ENCODE measurements at places on chromosomes 1 and 21.

DNA sequence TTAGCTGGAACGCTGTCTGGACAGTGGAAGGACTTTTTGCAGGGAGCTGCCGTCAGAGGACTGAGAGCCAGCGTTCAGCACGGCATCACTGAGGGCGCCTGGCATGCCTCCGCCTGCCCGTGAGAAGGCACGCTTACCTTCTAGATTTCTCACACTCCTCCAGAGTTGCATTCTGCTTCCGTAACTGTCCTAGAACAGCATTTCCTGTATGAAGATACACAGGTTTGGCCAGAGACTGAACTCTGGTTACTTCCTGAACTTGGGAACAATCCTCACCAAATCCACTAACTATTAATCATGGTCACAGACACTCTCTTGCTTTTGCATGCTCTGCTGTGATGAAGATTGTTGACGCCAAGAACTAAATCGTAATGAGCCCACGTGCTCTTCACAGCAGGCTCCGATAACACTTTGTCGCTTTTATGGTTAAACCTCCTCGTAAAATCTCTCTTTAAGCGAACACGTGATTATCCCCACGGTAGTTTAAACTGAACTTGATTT lies 93.5 kb downstream of the KIF26B start:
- no peak for DNase-seq

DNA sequence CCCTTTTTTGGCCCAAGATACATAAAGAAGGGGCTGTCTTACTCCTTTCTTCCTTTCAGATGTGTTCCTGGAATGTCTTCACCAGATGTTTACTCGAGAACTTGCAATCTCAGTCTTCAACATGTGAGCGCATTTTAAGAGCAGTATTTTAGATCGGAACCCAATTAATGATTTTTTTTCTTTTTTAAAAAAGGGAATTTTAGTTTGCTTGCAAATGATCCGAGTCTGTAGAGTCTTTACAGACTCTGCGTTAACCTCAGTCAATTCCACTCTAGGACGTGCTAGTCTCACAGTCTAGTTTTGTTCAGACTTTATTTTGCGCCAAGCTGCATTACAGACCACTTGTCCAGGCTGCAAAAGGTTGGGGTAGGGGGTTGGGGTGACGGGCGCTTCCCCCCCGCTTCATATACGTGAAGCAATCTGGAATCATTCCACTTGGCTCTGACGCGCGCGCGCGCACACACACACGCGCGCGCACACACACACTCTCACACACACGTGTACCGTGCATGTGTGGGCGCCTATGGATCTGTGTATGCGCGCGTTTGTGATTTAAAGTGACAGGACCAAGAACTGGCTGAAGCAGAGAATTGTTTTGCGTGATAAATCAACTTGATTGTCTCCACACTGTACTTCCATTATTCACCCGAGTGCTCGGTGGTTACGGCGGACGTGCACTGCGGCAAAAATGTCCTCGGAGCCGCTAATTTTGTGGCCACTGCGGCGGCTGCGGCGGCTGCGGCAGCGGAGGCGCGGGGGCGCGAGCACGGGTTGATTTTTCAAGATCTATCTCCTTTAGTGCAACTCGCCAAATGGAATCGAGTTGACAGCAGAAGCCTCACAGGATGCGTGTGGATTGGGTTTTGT lies 25.6 kb upstream of the NFIA start:
- DNase-seq = no peak

DNA sequence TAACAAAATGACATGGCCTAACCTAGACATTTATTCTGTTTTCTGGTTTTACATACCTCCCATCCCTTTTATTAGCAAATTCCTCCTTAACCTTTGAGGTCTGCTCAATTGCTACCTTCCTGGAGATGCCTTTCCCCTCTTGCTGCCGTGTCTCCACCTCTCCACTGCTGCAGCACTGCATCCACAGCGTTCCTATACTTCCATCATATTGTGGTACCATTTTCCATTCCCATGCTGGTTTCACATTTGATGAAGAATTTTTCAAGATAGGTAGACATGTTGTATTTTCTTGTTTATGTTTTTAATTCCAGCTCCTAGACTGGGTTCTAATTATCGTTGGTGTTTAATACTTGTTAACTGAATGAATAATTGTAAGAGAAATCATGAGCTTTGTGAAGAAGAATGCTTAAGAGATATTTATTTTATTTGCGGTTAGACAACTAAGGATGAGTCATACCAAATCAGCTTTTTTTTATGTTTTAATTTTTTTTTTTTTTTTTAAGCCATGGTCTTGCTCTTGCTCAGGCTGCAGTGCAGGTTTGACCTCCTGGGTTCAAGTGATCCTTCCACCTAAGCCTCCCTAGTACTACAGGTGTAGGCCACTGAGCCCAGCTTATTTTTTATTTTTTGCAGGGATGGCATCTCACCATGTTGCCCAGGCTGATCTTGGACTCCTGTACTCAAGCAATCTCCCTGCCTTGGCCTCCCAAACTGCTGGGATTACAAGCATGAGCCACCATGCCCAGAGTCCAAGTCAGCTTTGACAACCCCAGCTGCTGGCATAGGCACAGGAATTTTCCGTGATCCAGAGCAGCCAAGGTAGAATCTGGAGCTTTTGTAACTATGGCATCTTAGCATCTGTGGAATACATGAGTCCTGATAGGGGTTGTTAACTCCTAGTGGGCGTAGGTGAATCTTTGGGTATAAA lies 44.0 kb downstream of the ATP6V1G3 start:
- no peak for DNase-seq

GRCh38 chr1:75136195-75136815 lies 2.1 kb downstream of the LHX8 start:
- DNase-seq = no peak

GRCh38 chr1:2590233-2591141 lies 3.9 kb downstream of the PRXL2B start:
- no peak for DNase-seq

- DNase-seq = no peak
Observed at GRCh38 chr1:29264773-29265389, 28.6 kb downstream of the PTPRU start.

DNA sequence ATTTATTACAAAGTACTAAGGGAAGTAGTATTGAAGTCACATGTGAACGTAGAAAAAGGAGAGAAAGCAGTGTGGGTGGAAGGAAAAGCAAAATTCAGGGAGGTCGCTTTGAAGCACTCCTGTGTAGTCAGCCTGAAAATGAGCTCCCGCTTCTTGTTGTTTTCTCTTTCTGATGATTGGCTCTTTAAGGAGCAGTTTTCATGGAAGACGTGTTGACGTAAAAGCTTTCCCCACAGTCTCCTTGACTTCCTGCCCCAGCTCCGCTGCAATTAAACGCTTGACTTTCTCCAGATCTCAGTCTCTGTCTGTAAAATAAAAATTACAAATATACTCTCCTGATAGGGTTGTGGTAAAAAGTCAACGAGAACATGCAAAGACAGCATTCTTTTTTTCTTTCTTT lies 661.5 kb upstream of the ZP4 start:
- no peak for DNase-seq

DNA sequence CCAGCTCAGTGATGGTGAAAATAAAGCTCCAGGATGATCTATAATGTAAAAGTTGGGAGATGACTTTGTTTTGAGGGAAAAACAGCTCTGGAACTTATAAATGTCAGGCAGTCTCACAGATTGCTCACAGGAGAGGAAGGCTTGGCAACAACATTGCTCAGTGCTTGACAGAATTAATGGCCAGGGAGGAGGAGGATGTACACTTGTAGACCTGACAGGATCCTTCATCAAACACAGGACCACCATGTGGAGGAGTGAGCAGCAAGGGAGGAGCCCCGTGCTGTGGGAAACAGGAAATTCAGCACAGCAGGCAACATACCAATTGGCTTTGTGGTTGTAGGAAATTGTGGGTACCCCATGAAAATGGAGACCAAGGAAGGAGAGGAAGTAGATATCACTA lies 291.8 kb upstream of the CAMK1G start:
- DNase-seq = no peak

GRCh38 chr1:112515311-112516009 lies 6.7 kb downstream of the WNT2B start:
- no peak for DNase-seq

DNA sequence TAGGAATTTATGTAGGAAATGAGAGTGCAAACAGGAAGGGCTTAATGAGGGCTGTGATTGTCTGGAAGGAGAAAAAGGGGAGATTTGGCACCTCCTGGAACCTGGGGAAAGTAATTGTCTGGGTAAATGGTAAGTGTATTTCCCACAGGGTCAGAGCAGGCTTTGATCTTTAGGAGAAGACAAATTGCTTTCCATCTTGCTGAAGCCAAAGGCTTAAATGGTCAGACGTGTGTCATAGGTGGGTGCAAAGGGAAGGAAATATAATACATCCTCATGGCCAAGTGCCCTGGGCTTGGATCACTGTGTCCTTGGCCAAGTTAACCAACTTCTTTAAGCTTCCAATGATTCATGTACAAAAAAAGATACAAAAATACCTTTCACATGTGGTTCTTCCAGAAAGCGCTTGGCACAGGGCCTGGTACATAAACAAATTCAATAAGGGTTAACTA lies 1.3 kb upstream of the DUSP23 start:
- DNase-seq = no peak

DNA sequence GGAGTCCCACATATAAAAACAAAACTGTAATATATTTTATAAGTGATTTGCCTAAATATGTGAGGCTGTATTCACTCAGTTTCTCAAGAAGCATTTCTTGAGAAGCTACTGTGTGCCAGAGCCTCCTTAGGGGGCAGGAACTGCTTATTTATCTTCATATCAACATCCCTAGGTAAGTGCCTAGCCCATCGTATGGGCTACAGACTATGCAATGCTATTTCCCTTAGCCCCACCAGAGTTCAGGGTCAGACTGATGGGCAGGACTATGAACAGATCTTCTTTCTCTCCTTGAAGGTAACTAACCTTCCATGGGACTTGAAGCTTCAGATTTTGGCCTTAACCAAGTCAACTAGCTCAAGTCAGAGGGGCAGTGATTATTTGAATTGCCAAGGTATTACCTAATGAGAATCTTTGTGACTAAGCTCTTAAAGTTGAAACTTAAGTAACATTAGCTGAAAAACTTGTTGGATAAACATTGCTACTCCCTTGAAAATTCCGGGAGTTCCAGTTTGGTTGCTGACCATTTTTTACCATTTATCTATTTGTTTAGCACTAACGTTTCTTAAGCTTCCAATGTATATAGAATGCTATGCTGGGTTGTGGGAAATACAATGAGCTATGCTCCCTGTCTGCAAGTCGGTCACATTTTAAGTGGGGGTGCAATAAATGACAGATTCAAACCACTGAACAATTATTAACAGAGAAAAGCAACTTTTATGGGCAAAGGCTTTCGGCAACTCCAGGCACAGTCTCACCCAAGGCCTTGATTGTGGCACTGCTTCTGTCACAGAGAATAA lies 85.2 kb downstream of the GPR88 start:
- no peak for DNase-seq

- no peak for DNase-seq
Observed at GRCh38 chr21:38170283-38170682, 86.5 kb upstream of the KCNJ15 start.

GRCh38 chr1:22582661-22583635 lies 19.7 kb downstream of the EPHA8 start:
- DNase-seq = no peak

DNA sequence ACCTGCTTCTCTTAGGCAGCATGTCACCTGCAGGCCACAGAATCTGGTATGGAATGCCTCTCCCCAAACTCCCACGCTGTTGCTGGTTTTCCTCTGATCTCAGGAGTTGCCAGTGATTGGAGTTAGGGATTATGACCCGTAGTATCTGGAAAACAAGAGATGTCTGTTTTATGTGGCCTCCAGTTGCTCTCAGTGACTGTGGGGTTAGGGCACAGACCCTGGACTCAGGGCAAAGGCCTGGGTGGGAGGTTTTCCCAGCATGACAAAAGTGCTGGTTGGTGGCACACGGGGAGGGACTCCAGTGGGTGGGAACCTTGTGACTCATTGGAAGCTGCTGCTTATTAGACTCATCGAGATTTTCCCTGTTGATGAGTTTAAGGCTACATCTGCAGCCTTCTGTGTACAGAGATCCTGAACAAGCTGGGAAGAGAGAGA lies at the start of gene NR1I3:
Gene NR1I3 (minus strand): TSS at position 165 of the 435 bp plus-strand sequence. CDS start 1,638 bp downstream, outside the sequence.
- no peak for DNase-seq

- DNase-seq = no peak
Observed at GRCh38 chr1:41329662-41330587, 31.3 kb upstream of the FOXO6 start.

DNA sequence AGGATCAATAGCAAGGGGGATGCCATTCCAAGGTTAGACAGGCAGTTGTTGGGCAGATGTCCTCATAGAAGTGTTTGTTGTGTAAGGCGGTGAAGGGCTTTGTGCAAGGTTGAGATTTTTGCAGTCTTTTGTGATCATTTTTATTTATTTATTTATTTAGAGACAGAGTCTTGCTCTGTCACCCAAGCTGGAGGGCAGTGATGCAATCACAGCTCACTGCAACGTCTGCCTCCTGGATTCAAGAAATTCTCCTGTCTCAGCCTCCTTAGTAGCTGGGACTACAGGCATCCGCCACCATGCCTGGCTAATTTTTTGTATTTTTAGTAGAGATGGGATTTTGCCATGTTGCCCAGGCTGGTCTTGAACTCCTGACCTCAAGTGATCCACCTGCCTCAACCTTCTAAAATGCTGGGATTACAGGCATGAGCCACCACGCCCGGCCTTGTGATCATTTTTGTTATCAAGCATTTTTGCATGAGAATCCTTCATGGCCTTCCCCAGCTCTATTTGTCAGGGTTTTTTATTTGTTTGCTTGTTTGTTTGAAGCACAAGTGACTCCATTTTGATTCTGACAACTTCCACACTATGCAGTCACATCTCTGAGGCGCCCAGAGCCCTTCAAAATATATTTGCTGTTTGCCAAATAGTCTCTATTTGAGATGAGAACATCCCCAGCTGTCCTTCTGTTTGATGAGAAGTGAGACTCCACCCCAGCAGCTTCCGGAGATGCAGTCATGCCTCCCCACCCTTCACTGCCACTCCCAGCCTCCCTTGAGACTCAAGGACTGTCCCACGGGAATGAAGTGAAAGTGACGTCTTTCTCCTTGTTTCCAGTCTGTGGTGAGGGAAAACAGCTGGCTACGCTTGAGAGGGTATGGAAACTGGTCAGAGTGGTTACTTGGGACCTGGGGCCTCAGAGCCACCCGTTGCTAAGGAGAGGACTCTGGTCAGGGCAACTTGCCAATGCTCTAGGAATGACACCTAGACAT lies 38.0 kb downstream of the TMEM50B start:
- peak; percentile 77 for DNase-seq

GRCh38 chr1:45802343-45803298 lies 791 bp upstream of the MAST2 start:
- DNase-seq = no peak

GRCh38 chr1:205770618-205771017 lies 4.7 kb downstream of the RAB29 start:
- no peak for DNase-seq

- DNase-seq = no peak
Observed at GRCh38 chr1:86687595-86687994, 16.8 kb upstream of the SH3GLB1 start.

GRCh38 chr1:36349241-36349671 lies 25.8 kb upstream of the EVA1B start:
- no peak for DNase-seq

DNA sequence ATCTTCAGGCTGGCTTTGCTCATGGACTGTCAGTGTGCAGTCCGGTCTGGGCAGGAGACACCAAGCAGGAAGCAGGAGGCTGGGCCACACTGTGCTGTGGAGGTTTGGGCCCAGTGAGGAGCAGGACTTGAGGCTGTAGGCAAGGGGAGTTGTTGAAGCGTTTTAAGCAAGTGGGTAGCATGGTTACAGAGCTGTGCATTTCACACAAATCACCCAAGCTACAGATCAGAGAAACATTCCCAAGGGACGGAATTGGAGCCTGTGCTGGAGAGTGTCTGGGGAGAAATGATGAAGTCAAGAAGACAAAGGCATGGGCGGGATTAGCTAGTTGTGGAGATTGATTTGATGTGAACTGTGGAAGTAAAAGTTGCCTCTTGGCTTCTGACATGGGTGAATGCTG lies 60.9 kb downstream of the KIF21B start:
- peak; percentile 72 for DNase-seq

GRCh38 chr1:68623700-68624099 lies 126.8 kb upstream of the DEPDC1 start:
- DNase-seq = no peak

All from NCI-H2107 (cell line).